ENCODE measurements at places on chromosomes 2 and 18.

DNA sequence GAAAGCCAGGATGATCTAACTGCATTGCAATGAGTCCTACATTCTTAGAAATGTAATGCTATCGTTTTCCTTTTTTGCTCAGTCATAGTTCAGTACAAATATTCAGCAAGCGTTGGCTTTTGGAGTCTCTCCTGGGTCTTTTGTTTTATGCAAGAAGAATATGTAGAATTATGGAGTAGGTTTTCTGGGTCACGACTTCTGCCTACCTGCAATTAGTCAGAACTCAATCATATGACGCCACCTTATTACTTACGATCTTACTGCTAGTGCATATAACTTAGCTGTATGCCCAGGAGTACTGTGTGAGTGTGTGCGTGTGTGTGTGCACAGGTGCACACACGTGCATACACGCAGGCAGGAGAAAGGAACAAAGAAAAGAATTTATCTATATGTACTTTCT is 640.2 kb downstream of the STK39 start:
- DNase-seq, result no peak

GRCh38 chr2:195508139-195508455 is 148.9 kb upstream of the SLC39A10 start:
- DNase-seq, result no peak

DNA sequence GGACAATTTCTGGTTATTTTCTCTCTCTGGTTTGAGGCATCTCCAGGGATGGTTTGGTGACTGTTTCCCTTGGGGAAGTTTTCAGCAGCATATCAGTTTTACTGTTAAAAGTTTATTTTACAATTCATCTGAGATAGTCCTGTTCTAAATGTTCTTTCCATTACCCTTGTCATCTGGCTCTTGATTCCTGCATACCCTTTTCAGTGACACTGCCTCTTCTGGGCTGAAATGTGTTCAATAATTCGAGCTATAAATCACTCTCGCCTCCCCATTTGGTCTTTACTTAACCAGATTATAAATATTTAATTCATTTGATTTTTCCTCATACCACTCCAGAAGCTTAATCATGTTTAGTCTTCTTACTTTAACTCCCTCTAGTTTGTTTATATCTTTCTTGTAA is 9.5 kb downstream of the DCC start:
- DNase-seq, result no peak

GRCh38 chr2:9991221-9991620 is 39.7 kb downstream of the GRHL1 start:
- DNase-seq, result no peak

DNA sequence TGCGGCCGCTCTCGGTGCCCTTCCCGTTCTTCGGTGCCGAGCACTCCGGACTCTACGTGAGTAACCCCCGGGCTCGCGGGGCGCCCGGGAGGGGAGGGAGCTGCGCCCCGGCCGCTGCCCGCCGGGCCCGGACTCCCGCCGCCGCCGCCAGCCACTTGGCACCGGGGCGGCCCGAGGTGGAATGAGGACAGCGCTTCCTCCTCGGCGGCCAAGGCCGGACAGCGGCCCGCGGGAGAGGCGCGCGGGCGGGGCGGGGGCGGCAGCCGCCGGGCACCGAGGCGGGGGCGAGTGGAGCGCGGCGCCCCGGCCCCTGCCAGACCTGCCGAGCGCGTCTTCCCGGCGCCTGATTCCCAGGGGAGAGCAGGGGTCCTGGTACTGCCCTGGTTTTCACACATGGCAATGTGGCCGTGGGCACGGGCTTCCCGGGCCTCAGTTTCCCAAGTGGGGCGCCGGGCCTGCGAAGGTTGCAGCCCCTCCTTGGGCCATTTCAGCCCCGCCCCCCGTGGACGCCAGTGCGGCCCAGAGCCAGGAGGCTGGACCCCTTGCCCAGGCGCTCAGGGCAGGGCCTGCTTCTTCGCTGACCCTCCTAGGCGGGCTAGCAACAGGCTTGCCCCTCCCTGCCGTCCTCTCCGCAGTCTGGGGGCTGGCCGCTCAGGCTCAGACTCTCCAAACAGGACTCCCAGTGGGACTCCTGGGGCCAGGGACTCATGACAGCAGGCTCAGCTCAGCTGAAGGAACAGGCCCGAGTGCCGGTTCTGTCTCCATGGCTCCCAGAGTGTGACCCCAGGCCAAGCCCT is 775 bp downstream of the SNED1 start:
- peak; percentile 14 for DNase-seq

DNA sequence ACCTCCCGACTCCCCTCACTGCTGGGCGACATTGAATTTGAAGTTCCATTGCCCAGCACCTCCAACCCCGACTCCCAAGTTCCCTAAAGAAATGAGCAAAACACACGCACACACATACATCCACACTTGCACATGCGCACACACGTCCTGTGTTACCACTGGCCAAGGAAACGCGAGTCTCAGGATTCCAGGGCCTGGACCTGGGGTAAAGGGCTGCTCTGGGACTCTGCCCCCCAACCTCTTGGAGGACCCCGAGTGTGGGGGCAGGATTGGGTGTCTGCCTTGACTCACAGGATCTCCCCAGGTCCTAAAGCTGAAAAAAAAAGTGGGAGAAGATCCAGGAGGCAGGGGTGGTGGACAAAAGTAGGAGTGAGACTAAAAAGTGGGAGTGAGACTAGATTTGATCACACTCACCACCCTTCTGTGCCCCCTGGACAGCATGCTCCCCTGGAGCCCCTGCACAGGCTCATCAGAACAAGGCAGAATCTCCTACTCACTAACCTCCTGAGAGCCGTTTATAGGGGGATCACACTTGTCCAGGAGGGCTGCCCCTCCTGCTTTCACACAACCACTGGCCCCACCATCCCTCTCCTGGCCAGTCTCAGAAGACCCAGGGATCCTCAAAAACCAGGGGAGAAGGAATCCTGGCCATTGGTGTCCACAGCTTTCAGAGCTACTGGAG is 202.2 kb downstream of the TNS1 start:
- DNase-seq, result no peak

DNA sequence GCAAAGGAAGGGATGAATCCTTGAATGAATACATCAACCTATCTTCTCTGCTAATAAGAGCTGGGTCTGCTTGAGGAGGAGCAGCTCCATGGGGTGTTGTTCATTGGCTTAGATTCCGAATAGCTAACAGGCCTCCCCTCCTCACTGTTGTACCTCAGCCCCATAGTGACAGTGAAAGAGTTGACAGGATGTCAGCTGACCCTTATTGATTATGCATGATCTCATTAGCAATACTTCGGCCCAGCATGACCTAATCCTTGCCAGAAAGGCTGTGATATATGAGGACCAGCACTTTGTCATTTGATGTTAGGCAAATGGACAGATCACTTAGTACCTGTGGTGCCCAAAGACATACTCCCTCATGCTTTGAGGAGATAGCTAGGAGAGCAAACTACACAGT is 1333.7 kb upstream of the CELF4 start:
- DNase-seq, result no peak

GRCh38 chr2:191341436-191341835 is 96.2 kb downstream of the MYO1B start:
- no peak for DNase-seq

- no peak for DNase-seq
Observed at GRCh38 chr2:71684226-71685072, 231.1 kb downstream of the DYSF start.

DNA sequence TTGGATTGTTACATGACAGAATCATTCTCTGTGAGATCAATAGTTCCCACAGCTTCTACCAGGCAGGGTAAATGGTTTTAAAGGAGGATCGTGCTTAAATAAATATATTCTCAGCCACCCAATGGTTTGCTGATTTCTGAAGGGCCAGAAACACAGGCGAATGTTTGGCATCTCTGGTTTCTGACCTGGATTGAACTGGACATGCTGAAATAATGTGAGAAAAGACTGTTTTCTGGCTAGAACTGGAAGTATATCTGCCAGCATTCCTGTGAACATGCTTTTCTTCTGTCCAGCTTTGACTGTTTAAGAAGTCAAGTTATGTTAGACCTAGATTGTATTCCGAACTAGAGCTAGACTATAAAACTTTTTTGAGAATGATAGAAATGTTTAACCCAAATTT is 77.1 kb upstream of the COL3A1 start:
- no peak for DNase-seq

DNA sequence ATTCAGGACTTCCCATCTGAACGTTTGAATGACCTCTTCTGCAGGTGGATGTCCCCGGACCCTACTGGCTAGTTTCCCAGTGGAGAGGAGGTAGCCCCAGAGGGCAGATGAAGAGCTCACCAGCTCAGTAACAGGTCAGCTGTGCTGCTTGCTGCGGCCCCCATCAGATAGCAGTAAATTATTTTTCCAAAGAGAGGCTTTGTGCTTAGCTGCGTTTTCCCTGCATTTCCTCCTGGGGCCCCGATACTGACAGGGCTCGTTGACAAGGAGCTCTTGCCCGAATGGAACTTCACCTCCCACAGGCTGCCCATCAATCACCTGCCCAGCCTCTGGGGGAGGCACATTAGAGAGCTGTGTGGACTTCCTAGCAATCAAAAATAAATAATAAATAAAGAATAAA is 185.8 kb downstream of the DOK6 start:
- no peak for DNase-seq

GRCh38 chr2:69192176-69192945 is 179.4 kb downstream of the ANTXR1 start:
- no peak for DNase-seq

DNA sequence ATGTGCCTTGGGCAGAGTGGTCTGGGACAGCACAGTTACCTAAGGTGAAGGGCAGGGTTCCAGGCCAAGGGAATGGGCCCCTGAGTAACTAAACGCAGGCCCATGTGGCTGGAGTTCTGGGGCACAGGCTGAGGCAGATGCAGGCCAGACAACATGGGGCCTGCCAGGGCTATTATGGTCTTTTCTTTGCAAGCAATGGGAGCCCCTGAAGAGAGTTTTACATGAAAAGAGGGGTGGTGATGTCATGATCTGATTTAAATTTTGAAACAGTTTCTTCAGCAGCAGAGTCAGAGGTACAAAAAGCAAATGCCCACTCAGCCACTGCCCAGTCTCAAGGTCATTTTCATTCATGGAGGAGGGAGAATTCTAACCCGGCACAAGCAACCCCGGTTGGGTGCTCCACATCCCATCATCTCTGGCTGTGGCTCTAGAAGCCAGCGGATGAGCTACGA is 5.6 kb downstream of the CHST10 start:
- DNase-seq, result no peak

DNA sequence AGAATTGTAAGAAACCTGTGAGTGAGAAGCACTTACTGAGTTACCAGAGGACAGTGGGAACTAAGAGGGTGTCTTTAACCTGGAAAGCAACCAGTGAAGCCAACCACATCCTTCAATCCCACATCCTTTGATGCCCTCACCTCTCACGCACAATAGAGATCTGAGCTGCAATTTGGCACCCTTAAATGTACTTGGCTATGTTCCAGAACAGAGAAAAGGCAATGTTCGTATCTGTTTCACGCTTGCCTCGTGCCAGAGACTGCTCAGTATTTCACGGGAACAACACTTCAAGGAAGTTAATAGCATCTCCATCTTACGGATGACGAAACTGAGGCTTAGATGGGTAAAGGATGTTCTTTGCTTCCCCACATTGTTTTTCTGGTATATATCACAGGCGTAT is 167.4 kb downstream of the DPP10 start:
- no peak for DNase-seq

DNA sequence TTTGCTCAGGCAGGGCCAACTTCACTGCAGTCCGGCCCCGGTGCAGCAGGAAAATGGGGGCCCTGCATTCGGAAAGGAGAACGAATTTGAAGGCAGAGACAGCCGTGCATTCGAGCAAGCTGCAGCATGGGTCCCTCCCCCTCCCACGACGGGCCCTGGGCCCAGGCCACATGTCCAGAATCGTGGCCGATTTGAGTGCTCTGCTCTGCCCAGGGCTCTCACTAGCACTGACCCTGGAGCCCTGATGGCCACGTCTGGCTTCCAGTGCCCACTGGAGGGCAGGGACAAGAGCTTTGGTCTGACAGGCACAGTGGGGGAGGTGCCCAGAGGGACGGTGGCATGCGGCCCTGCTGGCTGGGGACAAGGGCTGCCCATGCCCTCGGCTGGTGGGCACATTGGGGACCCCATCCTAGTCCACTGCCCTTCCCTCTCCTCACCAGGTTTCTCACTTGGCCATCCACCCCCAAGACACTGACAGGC is 14.4 kb upstream of the KLHL30 start:
- no peak for DNase-seq

DNA sequence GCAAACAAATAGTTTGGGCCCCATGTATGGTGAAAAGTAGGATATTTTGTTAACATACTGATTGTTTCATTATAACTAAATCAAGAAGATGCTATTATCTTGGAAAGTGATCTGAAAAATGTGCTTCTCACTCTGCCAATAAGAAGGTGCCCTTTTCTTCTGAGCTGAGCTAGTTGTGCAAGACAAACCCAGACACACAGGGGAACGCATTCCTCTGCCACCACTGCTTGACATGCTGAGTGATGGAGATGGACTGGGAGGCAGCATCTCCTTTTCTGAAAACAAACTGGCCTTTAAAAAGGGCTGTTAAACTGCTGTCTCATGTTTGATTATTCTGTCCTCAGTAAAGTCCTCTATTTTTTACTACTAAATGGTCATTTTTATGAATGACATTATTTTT is 1989.9 kb upstream of the CELF4 start:
- DNase-seq, result no peak

DNA sequence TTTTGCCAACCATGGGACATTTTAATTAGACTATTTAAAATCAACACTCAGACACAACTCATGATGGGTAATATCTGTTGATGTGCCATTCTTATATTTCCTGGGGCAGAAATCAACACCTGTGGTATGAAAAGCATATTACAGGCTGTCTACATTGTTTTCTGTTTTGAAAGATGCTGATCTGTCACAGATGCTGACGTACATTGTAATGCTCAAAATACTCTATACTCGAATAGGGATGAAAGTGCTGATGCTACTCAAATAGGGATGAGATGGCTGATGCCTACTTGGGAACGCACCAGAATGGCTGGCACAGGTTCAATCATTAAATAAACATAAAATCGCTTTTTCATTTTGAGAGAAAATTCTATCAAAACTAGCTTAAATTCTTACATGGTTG is 41.2 kb downstream of the TMEFF2 start:
- DNase-seq, result no peak

DNA sequence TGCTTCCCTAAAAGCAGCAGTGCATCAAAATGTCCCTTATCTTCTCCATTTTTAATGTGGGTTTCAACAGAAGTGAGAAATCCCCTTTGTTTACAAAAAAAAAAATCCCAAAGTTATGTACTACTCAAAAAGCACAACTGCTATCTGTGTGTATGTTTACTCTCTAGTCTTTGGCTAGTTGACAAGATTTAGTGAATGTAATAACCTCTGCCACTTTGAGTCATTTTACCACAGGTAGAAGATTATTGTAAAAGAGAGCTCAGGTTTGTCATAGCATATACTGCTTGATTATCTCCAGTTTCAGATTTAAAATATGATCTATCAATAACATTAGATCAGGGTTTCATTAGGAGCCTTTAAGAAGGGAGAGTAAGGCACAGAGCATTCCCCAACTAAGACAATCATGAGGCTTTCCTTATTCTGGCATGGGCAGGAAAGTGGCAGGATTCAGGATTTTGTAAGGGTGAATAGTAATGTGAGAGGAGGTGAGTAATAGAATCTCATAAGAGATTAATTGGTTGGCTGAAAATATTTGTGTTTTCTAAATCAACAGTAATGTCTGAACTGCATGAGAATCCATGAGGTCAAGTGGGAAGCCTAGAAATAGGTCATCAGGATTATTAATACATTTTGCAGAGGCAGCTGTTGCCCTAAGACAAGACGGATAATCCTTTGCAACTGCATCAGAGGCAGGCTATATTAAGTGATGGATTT is 1780.3 kb upstream of the LRRTM1 start:
- DNase-seq, result no peak

GRCh38 chr2:49404108-49404507 is 249.8 kb upstream of the FSHR start:
- no peak for DNase-seq

GRCh38 chr2:157246765-157247407 is 10.6 kb upstream of the GALNT5 start:
- DNase-seq, result peak; percentile 70

All from HAP-1 (cell line).